ENCODE measurements at places on chromosomes 6 and 20.

- no peak for DNase-seq
Measured at GRCh38 chr6:53369876-53370515, 21.2 kb upstream of the ELOVL5 start.

DNA sequence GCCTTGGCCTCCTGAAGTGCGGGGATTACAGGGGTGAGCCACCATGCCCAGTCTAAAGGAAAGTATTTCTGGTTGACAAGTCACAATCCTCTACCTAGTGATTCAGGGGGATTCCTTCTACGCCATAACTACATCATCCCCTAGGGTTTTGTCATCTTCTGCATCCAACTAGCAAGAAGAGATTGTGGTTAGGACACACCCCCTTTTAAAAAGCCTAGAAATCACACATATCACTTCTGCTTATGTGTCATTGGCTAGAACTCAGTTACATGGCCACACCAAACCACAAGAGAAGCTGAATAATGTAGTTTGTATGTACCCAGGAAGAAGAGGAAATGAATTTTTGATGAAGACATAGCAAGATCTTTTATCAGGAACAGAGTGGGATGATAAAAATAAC, 14.7 kb upstream of the CHD6 start:
- peak; percentile 55 for DNase-seq

DNA sequence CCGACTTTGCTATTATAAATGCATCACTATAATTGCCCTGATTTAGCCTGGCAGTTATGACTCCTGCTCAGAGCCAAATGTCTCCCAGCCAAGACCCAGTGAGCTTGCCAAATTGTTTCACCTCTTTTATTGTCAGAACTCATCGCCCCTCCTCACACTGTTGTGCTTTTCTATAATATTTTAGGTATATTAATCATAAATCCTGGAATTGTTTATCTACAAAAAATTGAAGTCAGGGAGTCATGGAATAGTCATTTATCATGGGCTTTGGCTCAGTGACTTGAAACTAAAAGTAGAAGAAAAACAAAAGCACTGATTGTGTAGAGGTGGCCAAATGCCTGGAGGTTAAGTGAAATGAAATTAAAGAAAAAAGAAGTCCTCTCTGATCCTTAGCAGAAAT, 85.6 kb downstream of the PFDN4 start:
- no peak for DNase-seq

DNA sequence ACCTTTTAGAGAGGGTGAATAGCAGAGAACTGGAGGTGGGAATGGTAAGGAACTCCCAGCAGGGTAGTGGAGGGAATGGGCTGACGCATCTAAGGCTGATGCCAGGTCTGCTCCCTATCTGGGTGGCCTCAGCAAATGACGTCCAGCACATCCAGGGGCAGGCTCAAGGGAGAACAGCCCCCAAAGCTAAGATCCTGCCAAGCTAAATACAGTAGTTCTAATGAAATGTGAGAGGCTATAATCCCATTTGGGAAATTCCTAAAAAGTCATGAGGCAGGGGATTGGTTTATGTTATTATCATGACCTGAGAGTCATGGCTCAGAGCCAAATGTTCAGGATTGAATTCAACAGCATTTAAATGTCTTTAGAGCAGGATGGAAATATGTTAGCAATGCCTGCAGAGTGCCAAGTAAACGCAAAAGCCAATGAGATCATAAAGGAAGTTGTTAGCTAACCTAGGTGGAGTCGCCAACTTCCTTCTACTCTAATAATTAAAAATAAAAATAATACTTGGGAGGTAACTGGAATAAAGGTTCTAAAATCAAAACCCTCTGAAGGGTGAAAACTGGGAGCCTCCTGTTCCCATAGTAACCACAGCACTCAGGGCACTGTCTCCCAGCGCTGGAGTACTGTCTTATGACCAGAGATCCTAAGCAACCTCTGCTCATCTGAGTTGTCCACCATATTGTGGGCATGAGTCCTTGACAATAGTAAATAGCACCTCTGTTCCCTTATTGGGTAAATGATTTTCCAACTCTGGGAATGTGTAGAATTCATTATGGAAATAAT, 34.8 kb downstream of the IYD start:
- peak; percentile 84 for DNase-seq

DNA sequence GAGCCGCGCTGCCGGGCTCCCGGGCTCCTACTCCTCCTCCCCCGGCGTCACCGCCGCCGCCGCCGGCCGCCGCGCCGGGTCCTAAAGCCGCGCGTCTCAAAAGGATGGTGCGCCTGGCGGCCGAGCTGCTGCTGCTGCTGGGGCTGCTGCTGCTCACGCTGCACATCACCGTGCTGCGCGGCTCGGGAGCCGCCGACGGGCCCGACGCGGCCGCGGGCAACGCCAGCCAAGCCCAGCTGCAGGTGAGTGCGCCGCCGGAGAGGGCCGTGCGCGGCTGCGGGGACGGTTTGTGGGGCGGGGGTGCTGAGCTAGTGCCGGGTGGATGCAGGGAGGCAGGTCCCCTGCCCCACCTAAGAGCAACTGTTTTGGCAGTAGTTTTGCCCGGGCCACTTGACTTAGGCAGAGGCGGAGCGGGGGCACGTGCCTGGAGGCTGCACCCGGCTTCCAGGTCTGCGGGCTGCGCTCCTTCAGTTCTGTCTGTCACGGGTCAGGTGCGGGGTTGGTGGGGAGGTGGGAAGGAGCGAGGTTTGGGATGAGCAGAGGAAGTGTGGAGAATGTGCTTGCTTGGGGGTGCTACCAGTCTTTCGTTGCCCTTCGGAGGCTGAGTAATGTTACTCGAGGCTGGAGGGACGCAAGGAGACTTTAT, 722 bp downstream of the ISM1 start:
- no peak for DNase-seq

DNA sequence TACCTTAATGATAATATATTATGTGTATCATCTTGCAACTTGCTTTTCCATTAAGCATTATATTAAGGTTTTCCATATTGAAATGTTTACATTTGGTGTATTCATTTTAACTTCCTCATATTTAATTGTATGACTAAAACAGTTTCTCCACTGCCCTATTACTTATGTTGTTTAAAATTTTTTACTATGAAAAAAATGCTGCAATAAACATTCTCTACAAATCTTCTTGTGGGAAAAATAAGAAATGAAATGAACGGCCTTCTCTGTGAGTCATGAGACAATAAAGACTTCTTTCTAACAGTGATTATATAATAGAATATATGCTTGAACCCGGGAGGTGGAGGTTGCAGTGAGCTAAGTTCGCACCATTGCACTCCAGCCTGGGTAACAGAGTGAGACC, 25.5 kb downstream of the FASTKD5 start:
- no peak for DNase-seq

GRCh38 chr6:162710419-162710818, 17.1 kb downstream of the PRKN start:
- DNase-seq: no peak

GRCh38 chr6:46948699-46949098, 27.0 kb upstream of the ADGRF5 start:
- no peak for DNase-seq

- no peak for DNase-seq
Measured at GRCh38 chr6:168695701-168696100, 254.7 kb downstream of the SMOC2 start.

- DNase-seq: peak; percentile 70
Measured at GRCh38 chr6:14499841-14500240, 382.3 kb downstream of the CD83 start.

DNA sequence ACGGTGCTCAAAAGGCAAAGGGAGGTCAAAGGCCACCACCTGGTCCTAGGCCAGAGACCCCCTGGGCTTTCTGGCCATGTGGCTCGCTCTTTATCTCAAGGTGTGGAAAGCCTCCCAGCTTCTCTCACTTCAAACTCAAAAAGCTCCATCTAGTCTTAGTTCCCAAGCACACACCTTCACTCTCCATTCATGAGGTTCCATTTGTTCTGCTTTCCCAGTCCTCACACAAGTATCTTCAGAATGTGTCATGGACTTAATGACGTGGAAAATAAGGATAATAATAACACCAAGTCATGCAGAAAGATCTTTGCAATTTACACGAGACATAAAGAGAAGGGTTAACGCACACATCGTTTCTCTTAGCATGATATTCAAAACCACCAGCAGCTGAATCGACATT, 219.3 kb downstream of the GMDS start:
- DNase-seq: no peak

GRCh38 chr6:167977717-167978467, 19.6 kb upstream of the KIF25 start:
- no peak for DNase-seq

DNA sequence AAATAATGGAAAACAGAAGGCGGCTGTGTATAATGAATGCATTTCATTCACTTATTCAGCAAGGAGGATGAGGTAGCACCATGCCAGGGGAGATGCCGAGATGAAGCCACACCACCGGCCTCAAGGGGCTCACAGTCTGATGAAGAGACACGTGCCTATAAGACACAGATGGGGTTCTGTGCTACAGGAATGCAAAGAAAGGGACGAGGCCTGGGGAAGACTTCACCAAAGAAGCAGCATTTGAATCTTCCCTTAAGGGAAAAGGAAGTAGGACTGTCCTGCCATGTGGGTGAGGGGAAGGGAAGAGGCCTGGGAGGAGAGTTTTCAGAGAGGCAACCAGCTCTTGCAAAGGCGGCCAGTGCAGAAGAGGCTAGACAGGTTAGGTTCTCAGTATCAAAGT, 98.9 kb downstream of the PSMG4 start:
- DNase-seq: no peak

DNA sequence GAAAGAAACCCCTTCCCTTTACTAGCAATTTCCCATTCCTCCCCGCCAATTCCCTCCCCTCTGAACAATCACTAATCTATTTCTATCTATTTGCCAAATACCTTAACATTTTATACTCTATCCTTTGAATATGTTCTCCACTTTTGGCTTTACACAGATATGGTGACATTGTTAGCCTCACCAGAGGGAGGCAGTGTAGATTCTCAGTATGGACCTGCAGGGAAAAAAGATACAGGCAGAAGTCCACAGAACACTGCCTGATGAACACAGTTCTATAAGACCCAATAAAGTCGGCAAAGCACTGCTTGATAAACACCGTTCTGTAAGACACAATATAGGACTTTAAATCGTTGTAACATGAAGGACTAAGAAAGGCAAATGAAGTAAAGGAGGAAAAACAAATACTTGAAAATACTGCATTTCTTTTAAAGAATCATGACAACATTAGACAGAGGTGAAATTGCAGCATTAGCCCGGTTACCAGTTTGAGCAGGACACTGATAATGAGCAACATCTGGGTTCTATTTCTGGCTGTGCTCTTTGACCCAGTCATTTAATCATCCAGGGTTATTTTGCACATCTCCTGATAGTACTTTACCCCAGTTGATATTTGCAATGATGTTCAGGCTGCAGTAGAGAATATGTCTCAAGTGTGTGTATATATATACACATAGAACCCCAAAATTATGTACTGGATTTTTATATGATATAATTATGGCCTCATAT, 296.8 kb downstream of the UTRN start:
- DNase-seq: no peak

GRCh38 chr6:149046164-149046821, 271.2 kb upstream of the TAB2 start:
- no peak for DNase-seq

GRCh38 chr6:50288881-50289280, 239.2 kb upstream of the DEFB112 start:
- DNase-seq: no peak

- DNase-seq: no peak
Measured at GRCh38 chr20:43040427-43040826, 149.3 kb downstream of the PTPRT start.

- DNase-seq: no peak
Measured at GRCh38 chr6:11645016-11645415, 107.5 kb downstream of the TMEM170B start.

- no peak for DNase-seq
Measured at GRCh38 chr20:50071039-50071888, 41.7 kb downstream of the UBE2V1 start.

DNA sequence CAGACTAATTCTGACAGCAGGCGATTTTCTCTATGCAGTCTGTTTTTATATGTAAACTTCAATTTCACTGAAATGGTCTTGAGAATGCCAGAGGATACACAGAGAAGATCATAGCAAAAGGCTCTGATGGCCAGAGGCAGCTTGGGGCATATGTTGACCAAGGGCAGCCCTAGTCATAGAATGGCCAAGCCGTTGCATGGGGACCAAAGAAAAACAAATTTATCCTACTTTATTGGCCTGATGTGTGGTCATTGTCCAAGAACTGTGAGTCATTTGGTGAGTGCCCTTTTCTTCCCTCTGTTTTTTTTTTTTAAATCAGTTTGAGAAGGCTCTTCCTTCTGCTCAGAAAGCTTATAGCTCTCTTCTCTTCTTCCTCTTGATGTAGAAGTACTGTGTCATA, 5.8 kb downstream of the HDGFL1 start:
- DNase-seq: no peak
